ENCODE measurements at places on chromosomes 5 and 9. TPM values are rescaled to one million over a fixed set of nuclear protein-coding genes. Genes with fewer than 3 reads are reported as not detected.

The TMC1 gene
- total RNA-seq, result 0.25 TPM

The LECT2 gene
- not detected for total RNA-seq

The PPP3R2 gene
- not detected for total RNA-seq

The SLC6A19 gene
- total RNA-seq, result not detected

GRCh38 chr9:33921967-33922895, 105.3 kb downstream of the UBE2R2 start:
- no peak for DNase-seq

DNA sequence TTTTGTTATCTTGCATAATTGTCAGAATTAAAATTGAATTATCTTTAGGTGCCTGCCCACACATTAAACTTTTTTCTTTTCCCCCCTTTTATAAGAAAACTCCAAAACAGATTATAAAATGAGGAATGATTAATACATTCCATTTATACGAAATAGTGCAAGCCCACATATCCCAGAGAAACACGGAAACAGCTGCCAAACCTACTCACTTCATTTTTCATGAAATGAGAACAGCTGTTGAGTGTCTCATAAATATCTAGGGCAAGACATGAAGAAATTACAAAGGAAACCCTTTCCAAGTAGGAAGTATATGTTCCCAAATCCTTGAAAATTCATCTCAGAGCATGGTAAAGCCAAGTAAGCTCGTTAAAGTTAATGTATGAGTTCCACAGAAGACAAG, 459.4 kb upstream of the NMUR2 start:
- no peak for DNase-seq

DNA sequence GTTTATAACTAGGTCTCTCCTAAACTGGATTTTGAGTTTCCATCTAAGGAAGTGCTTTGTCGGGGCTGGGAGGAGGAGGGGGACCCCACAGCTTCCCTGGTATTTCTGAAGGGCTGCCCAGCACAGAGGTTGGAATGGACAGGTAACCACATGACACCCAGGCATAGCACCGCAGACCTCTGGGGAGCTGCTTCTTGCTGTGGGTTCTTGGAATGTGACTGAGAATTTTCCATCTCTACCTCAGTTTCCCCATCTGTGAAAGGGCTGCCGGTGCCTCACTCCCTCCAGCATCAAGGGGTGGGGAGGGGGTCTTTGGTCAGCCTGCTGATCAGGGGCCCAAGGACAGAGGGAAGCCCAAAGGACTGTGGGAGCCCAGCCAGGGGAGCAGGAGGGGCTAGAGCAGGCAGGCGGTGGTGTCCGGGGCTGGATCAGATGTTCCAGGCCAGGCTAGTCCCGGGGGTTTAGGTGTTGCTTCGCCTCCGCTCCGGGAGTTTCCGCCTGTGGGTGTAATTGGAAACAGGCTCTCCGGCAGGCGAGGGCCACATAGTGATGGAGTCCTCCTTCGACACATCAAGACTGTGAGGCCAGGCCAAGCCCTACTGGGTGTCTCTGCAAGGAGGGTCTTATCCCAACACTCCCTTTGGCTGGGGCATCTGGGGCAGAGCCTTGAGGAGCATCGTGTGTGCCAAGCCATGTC, 3.3 kb downstream of the OLFML2A start:
- DNase-seq, result no peak

DNA sequence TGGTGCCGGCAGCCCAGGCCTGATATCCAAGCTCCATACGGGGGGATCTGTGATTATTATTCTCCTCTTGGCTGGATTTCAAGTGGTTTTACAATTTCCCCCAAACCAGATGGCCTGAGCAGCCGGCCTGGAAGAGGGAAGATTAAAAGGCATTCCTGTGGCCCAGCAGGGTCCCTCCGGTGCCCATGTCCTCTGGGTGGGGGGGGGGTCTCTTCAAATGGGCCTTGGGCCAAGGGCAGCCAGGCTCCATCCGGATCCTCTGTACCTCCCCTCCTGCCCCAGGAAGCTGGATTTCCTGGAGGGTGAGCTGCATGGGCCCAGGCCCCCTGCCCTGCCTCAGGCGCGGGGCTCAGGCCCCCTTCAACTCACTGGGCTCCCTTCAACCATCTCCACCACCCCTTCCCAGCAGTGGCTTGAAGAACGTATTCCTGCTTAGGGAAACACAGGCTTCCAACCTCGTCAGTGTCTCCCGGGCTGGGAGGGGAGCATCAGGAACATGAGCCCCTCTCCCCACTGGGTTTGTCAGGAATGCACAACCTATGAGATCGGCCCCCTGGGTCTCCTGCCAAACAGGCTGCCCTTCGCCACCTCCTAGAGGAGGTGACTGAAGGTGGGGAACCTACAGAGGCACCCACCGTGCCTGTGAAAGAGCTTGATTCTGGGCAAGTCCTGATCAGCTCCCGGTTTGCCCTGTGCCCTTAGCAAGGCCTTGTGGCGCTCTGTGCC, 62.9 kb upstream of the ORM1 start:
- DNase-seq, result no peak

GRCh38 chr5:31124651-31125305, 68.7 kb upstream of the CDH6 start:
- no peak for DNase-seq

GRCh38 chr9:120791161-120791560, 2.1 kb downstream of the FBXW2 start:
- DNase-seq, result peak; percentile 25

DNA sequence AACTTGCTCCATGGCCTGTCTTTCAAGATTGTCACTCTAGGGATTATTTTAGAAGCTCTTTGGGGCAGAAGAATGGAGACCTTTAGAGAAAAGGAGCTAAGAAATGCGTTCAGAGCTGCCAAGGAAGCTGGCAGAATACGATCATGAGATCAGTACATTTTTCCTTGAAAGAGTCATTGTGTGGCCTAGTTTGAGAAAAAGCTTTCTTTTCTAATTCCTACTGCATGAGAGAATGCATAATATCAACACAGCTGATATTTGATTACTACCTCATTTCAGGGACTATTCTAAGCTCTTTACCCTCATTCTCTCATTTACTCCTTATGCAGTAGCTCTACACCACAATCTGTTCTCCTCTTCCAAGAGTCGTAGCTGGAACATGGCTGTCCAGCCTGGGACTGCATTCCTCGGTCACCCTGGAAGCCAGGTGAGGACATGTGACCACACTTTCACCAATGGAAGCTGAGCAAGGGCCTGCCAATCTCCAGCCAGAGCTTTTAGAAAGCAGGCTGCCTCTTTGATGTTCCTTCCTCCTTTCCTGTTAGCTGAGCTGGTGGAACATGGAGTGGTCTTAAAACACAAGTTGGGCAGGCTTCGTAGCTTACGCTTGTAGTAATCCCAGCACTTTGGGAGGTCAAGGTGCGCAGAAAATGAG, 99.3 kb upstream of the LHFPL2 start:
- no peak for DNase-seq

DNA sequence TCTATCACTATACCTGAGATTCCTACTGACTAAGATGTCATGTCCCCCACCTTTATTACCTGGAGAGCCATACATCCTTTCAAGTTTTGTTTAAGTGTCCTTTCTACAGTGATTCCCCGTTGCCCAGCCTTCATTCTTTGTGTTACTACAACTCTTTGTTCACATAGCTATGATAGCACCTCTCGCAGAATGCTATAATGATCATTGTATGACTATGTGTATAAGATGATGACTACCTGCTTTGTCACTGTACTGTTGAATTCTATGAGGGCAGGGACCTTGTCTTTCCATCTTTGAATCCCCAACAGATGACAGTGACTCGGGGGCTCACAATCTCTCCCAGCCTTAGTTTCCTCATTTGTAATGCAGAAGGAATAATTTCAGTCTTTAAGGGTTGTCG, 361.2 kb downstream of the NPR3 start:
- DNase-seq, result no peak

DNA sequence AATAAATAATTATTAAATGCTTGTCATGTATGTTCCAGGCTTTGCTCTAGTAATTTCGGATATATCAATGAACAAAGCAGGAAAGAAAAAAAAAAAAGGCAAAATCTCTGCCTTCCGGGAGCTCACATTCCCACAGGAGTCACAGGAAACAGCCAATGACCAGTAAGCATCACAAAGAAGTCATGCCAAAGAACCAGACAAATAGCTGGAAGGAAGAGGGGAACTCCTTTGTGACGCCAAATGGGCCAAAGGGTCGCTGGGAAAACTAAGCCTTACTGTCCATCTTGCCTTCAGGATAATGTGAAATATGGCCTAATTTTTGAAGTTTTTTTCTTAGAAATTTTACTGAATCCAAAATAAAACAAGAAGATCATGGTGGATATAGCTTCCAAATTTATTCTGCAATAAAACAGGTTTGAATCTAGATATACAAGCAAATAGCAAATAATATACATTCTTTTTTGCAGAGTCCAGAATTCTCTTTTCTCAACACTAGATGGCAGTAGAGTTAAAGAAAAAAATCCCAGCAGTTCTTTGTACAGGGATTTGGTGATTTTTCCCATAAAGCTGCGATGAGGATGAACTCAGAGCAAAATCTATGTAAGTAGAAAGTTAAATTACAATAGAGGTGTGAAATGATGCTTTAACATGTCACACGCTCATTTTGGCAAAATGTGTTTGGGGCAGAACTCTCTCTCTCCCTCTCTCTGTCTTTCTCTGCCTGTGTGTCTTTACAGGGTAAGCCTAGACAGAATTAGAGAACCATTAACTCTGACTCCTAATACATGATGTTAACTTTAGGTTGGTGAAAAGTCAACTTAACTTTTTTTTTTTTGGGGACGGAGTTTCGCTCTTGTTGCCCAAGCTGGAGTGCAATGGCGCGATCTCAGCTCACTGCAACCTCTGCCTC, 60.0 kb upstream of the TUT7 start:
- peak; percentile 44 for DNase-seq

DNA sequence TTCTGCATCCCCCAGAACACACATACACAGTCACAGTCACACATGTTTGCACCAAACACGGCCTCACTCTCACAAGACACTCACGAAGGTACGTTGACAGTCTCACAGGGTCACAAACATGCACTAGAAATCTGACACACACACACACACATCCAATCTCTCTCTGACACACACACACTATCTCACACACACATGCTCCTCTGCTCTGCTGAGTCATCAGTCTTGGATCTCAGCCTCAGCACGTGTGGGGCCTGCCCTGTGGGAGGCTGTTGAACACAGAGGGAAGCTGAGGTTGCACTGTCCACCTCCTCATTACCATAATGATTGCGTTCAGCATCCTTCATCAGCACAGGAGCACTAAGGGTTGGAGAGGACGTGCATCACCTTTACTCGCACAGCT, 188.8 kb downstream of the MTRR start:
- no peak for DNase-seq

DNA sequence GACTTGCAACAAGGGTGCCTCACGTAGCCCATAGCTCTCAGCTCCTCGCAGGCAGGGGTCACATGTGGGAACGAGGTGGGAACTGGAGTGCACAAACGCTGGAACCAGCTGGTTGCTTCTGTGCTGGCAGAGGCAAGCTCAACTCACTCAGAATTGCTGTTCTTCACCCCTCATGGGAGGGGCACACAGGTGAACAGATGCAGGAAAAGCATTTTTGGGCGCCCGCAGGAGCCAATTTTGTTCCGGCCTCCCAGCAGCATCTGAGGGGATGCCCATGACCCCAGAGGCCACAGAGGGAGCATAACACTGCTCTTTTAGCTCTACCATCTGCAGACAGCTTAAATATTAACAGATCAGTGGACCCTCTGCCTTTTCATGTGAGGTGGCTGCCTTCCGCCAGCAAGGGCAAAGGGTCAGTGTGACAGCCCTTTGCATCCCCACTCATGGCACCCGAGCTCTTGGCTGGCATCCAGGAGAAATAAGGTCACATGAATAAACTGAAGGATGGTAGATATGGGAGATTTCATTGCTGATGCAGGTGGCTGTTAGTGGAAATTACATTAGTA, 196.2 kb downstream of the SLCO4C1 start:
- no peak for DNase-seq

Measured in dermis microvascular lymphatic vessel endothelial cell (primary cell).